NCI-H1105 (cell line): ENCODE measurements at places on chromosomes 3 and 15.

- no peak for DNase-seq
Observed at GRCh38 chr3:147368561-147369221, 37.7 kb downstream of the ZIC4 start.

GRCh38 chr3:188812198-188812597 lies 359.6 kb upstream of the TPRG1 start:
- DNase-seq = no peak

- DNase-seq = no peak
Observed at GRCh38 chr3:152209060-152209459, 59.7 kb upstream of the MBNL1 start.

GRCh38 chr3:13896473-13897154 lies 16.7 kb upstream of the WNT7A start:
- DNase-seq = peak; percentile 42

DNA sequence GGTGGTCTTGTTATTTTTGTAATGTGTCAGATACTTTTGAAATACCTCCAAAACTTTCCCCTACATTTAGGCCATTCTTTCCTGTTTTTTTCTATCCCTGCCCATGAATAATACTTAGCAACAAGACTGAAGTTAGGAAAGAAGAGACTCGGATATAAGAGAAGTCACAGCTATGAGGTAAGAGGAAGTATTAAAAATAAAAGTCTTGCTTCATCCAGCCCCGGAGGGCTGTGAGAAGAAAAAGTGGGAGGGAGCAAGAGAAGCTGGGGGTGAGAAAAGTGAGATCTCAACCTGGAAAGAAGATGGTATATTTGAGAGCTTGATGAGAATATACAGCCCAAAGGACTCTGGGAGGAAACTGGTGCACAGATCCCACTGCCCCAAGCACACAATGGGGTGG lies 213.5 kb upstream of the CDIN1 start:
- no peak for DNase-seq
